ENCODE measurements at places on chromosomes 6 and 20. TPM values are rescaled to one million over a fixed set of nuclear protein-coding genes. Genes with fewer than 3 reads are reported as not detected.

Gene SPATS1
- not detected for total RNA-seq

DNA sequence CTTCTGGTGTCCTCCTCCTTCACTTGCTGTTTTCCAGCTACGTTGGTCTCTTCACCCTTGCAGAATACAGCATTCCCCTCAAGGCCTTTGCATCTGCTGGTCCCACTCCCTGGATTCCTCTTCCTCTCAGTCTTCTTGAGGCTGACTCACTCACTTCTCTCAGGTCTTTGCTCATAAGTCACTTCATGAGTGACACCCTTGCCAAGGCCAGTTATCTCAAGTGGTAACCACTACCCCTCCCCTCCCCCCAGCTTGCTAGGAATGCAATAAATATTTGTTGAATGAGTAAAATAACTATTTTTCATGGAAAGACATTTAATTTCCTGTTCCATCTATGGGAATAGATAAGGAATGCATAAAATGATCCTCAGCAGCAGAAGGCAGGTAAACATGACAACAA is 131.7 kb downstream of the PLCB4 start:
- no peak for DNase-seq

DNA sequence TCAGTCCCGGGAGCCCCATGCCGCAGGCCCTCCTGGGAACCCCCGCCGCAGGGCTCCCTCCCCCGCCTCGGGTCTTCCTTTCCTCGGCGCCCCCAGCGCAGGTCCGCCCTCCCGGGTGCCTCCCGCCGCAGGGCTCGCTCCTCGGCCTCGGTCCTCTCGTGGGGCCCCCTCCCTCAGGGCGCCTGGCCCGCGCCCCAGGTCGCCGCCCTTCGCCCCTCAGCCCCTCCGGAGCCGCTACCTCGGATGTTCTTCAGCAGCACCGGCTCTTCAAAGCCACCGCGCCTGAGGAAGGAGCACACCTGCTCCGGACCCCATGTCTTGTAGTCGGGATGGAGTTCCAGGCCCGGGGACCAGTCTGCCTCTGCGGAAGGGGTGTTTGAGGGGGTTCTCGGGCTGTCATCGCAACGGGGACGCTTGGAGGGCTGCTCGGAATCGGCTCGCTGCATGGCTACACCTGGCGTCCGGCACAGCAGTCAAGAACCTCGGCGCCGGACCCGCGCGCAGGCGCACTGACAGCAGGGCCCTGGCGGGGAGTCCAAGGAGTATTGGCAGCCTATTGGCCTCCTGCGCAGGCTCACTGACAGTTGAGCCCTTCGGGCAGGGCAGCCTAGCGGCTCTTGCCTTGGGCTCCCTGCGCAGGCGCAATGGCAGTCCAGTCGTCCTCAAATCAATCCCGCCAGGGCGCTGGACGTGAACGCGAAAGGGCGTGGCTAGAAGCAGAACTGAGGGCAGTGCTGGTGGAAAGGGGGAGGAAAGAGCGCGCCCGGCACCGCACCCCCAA is at the start of gene SAMHD1:
SAMHD1 (minus strand) TSS at position 511 of the 781 bp plus-strand sequence; CDS start at position 446, 65 bp downstream.
- peak; percentile 91 for DNase-seq

- no peak for DNase-seq
Measured at GRCh38 chr20:17556837-17557674, 12.8 kb upstream of the DSTN start.

DNA sequence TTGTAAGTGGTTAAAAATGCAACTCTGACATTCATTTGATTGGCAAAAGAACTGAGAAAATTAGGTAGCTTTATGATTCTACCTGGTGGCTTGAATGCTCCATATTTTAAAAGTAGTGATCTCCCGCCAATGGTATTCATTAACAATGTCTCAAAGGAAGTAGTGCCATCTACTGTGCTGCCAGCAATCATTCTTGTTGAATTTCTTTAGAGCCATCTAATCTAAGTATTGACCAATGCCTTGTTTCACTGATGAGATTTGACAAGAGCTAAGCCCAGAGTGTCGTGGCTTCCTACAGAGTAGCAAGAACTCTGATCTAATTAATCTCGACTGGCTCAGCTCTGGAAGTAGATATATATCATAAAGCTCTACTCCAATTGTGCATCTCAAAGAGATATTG is 696.7 kb downstream of the C6orf118 start:
- DNase-seq = no peak

DNA sequence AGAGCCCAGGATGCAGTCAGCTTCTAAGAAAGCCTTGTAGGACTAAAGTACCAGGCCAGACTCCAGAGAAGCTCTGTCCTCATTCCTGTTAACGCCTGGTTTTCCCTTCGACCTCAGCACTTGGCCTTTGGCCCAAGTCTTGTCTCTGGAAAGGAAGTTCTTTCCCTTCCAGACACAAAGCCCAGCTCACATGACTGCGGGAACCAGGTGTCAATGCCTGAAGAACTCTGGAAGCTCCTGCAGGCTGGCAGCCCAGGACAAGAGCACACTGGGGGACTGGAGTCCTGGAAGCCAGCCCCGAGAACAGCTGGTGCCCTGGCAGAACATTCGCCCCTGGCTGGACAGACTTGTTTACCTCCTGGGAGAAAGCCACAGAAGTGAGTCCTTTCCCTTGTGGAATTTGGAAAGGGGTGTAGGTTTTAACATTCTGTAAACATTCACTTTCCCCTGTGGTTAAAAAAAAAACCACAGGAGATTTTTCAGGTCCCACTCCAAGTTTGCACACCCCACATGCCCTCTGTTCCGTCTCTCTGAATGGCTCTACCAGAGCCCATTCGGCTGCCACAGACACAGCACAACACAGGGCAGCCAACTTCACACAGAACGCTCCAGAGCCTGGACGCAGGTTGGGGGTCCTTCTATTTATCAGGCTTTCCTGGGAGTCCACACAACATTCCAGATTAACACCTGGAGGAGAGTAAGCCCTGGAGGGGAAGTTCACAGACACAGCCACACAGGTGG is 18.1 kb downstream of the ACSS1 start:
- DNase-seq = peak; percentile 90

Gene C6orf141
- total RNA-seq = 8.2 TPM

DNA sequence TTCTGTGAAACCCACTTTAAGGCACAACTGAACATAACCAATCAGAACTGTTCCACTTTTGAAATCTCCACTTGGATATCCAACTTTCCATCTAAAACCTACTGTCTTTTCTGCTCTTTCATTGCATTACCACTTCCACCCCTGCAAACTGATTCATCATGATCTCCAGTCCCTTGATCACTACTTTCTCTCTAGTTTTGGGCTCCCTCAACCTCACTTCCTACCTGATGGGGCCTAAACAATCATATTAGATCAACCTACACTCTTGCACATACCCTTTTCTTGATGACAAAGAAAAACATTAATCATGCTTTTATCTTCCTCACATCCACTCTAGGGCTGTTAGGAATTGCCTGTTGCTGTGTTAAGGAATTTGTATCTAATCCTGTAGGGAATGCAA is 137.6 kb downstream of the PDSS2 start:
- DNase-seq = no peak

GRCh38 chr6:167130008-167130677 is 7.2 kb downstream of the CCR6 start:
- DNase-seq = peak; percentile 70

GRCh38 chr6:36997811-36998722 is 7.4 kb upstream of the FGD2 start:
- DNase-seq = no peak

- no peak for DNase-seq
Measured at GRCh38 chr6:170423030-170423429, 116.5 kb downstream of the FAM120B start.

- DNase-seq = no peak
Measured at GRCh38 chr6:109039795-109040194, 54.9 kb downstream of the SESN1 start.

DNA sequence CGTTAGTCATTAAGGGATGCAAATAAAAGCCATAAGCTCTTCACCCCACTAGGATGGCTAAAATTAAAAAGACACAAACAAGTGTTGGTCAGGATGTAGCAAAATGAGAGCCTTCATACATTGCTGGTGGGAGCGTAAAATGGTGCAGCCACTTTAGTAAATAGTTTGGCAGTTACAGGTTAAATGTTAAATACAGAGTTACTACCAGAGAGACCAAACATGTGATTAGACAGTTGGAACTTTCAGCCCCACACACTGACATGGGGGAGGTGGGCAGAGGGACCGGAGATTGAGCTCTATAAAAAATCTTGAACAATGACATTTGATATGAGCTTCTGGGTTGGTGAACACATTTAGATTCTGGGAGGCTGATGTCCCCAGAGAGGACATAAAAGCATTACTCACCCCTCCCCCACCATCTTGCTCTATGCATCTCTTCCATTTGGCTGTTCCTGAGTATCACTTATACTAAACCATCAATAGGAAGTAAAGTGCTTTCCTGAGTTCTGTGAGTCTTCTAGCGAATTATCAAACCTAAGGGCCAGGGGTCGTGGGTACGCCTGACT is 20.4 kb upstream of the ZNF318 start:
- DNase-seq = no peak

Gene NT5E
- total RNA-seq = 14.7 TPM

- DNase-seq = no peak
Measured at GRCh38 chr20:36177716-36178115, 23.2 kb downstream of the EPB41L1 start.

Gene CNBD2
- 17.9 TPM for total RNA-seq
